ENCODE measurements at places on chromosomes 7 and 10. TPM values are rescaled to one million over a fixed set of nuclear protein-coding genes. Genes with fewer than 3 reads are reported as not detected.

GRCh38 chr10:97705006-97705670, 8.4 kb upstream of the MARVELD1 start:
- no peak for DNase-seq

- peak; percentile 73 for DNase-seq
Observed at GRCh38 chr7:14836571-14837189, 65.9 kb downstream of the DGKB start.

GRCh38 chr10:51029172-51029641, 45.1 kb upstream of the PRKG1 start:
- no peak for DNase-seq

DNA sequence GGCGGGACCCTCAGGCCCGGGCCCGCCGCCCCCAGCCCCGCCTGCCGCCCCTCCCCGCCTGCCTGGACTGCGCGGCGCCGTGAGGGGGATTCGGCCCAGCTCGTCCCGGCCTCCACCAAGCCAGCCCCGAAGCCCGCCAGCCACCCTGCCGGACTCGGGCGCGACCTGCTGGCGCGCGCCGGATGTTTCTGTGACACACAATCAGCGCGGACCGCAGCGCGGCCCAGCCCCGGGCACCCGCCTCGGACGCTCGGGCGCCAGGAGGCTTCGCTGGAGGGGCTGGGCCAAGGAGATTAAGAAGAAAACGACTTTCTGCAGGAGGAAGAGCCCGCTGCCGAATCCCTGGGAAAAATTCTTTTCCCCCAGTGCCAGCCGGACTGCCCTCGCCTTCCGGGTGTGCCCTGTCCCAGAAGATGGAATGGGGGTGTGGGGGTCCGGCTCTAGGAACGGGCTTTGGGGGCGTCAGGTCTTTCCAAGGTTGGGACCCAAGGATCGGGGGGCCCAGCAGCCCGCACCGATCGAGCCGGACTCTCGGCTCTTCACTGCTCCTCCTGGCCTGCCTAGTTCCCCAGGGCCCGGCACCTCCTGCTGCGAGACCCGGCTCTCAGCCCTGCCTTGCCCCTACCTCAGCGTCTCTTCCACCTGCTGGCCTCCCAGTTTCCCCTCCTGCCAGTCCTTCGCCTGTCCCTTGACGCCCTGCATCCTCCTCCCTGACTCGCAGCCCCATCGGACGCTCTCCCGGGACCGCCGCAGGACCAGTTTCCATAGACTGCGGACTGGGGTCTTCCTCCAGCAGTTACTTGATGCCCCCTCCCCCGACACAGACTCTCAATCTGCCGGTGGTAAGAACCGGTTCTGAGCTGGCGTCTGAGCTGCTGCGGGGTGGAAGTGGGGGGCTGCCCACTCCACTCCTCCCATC, 82.7 kb downstream of the PAX2 start:
- DNase-seq: peak; percentile 25

DNA sequence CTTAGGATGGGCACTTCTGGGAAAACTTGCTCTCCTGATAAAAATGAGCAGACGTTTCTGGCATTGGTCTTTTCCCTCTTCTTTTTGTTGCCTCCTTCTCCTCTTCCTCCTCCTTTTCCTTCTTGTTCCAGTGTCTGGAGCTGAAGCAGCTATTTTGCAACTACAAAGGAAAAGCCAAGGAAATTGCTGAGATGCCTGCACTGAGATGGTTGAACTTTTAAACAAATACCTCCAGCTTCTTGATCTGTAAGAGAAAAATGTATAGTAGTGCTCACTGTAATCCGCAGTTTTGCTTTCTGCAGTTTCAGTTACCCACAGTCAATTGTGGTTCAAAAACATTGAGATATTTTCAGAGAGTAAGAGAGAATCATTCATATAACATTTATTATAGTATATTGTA, 7.5 kb upstream of the SND1 start:
- DNase-seq: no peak

DNA sequence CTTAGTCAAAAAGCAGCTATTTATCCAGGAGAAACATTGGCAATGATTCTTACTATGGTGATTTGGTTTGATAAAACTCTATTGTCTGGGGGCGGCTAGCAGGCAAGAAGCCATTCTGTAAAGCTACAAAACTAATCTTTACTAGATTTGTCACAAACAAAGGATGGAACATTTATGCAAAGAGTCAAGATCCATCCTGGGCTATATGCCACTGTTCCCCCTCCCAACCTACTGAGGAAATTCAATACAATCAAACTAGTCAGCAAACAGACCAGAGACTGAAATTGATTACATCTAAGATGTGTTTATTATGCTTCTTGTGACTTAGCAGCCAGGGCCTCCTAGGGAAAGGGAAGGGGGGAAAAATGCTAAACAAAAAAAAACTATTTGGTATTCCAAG, 397.6 kb downstream of the GPAM start:
- DNase-seq: peak; percentile 34

GRCh38 chr10:73359492-73359891, 828 bp upstream of the CFAP70 start:
- DNase-seq: peak; percentile 5

DNA sequence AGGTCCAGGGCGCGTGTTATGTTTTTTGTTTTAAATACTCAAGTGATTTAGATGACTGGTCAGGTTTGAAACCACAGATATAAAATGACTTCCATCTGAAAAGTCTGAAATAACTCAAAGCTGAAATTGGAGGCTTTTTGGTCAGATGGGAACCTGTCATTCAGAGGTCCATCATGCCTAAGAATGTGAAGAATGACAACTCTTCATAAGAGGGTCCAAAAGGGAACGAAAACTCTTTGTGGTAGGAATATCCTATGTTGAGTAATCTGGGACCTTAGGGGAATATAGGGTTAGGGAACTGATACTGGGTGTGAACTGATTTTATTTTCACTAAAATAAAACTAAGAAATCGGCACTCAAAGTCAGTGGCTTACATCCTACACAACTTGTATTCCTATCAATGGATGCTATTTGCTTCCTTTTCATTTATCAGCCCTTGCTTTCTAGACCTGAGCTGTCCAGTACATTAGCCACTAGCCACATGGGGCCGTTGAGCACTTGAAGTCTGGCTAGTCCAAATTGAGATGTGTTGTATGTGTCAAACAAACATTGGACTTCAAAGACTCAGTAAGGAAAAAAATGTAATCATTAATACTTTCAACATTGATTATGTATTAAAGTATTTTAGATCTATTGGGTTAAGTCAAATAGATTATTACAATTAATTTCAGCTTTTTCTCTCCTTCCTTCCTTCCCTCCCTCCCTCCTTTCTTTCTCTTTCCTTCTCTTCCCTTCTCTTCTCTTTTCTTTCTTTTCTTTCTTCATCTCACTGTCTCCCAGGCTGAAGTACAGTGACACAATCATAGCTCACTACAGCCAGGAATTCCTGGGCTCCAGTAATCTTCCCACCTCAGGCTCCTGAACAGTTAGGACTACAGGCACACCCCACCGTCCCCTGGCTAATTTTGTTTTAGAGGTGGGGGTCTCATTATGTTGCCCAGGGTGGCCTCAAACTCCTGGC, 56.5 kb upstream of the KDM7A start:
- DNase-seq: peak; percentile 41

DNA sequence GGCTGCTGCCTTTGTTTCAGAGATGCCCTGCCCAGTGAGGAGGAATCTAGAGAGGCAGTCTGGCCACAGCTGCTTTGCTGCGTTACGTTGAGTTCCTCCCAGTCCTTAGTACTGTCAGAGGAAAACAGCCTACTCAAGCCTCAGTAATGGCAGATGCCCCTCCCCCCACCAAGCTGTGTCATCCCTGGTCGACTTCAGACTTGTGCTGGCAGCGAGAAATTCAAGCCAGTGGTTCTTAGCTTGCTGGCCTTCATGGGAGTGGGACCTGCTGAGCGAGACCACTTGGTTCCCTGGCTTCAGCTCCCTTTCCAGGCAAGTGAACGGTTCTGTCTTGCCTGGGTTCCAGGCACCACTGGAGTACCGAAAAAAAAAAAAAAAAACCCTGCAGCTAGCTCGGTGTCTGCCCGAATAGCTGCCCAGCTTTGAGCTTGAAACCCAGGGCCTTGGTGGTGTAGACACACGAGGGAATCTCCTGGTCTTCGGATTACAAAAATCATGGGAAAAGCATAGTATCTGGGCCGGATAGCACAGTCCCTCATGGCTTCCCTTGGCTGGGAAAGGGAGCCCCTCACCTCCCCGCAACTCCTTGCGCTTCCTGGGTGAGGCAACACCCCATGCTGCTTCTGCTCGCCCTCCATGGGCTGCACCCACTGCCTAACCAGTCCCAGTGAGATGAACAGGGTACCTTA, 9.1 kb downstream of the SDHAF3 start:
- DNase-seq: no peak

DNA sequence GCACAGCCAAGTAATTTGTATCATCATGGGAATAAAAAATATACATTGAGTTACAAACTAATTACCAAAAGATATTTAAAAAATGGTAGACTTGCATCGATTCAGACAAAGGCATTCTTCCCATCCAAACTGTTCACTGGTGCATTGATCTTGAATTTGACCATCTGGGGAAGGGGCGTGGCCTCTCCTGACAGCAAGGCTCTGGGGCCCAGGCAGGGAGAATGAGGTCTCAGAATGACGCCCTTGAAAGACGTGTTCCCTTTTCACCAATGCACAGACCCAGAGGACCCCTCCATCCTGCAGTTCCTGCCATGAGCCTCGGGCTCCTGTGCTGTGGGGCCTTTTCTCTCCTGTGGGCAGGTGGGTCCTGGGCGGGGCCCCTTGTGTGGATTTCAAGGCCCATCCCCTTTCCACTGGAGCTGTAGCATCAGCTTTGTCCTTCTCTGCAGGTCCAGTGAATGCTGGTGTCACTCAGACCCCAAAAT, 91.1 kb upstream of the PRSS58 start:
- no peak for DNase-seq

GRCh38 chr10:37975401-37975991, 951 bp downstream of the ZNF25 start:
- DNase-seq: peak; percentile 54

DNA sequence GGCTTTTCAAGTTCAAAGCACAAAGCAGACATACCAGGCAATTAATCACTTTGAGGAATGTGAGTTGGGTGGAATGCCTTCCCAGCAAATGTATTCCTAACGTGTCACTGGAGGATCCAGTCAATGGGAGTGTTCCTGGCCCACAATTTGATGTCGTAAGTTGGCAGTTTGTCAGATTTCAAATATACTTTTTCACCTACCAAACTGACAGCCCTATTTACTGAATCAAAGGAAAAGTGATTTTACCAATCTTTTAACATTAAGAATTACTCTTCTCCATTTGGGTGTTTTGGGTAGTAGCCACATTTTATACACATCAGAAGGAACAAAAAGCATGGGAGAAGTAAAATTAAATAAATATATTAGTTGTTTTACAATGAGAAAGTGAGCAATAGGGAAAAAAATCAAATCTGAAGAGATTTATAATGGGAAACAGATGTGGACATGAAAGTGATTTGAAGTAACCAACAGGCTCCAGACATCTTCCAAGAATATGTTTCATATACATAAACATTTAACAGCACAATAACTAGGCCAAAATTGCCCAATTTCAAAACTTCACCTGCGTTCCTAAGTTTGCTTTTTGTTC, 222.9 kb downstream of the MTERF1 start:
- peak; percentile 90 for DNase-seq

- no peak for DNase-seq
Observed at GRCh38 chr10:62543571-62544355, 169.6 kb downstream of the ZNF365 start.

DNA sequence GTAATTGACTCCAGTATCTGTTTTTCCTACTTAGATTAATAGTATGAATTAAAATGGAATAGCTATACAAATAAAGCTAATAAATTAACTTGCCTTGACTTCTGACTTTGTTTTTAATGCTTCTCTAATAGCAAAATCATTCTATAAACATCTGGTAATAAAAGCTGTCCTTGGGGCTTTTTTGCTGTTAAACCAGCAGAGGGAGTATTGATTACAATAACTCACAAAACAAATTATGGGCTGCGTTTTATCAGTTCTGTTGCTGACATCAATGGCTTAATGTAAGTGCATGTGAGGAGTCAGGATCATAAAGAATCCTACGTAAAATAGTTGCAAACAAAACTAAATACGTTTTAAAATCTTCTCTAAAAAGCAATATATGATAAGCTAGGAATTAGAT, 667.8 kb downstream of the PCDH15 start:
- peak; percentile 7 for DNase-seq

DNA sequence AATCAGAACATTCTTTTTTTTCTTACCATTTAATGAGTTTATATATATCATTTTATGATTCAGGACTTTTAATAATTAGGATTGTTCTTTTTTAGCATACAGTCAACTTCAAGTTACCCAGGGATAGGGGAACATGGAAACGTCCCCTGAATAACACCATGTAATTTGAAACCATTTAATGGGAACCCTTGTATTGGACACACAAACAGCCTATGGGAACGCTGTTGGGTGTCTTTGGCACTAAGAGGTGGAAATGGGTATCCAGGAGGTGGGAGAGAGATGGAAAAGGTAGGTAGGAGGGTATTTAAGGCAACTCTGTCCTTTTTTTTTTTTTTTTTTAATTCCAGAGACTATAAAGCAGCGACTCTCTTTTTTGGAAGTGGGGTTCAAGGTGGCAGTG, 2.6 kb downstream of the LUC7L2 start:
- DNase-seq: no peak

DNA sequence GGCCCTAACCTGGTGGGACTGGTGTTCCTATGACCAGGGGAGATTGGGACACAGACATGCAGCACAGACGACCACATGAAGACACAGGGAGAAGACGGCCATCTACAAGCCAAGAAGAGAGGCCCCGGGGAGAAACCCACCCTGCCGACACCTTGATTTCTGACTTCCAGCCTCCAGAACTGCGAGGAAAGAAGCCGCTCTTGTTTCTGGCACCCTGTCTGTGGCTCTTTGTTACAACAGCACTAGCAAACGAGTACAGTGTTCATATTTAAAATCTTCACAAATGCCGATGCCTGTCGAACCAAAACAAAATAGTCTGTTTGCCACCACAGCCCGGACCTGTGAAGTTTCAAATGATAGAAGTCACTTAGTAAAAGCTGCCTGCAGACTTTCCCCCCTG, 132.3 kb downstream of the ACTR3B start:
- DNase-seq: no peak

- DNase-seq: no peak
Observed at GRCh38 chr10:88841316-88842111, 10.1 kb downstream of the ANKRD22 start.

Gene IRF5
- total RNA-seq: 2.7 TPM

Gene ARL5B
- 21.2 TPM for total RNA-seq

Gene GRB10
- 13.0 TPM for total RNA-seq

Gene SBDS
- total RNA-seq: 172 TPM

Gene CCL24
- 0.13 TPM for total RNA-seq

Gene TCAF2
- total RNA-seq: 9.4 TPM

Gene HILPDA
- total RNA-seq: 12.9 TPM

Gene WIPF3
- total RNA-seq: 6.1 TPM

Gene ARHGEF35
- 0.80 TPM for total RNA-seq
